NCI-H748 treated with DMSO at 0.1 percent for 48 hours (cell line): ENCODE measurements at places on chromosomes 12 and 14.

DNA sequence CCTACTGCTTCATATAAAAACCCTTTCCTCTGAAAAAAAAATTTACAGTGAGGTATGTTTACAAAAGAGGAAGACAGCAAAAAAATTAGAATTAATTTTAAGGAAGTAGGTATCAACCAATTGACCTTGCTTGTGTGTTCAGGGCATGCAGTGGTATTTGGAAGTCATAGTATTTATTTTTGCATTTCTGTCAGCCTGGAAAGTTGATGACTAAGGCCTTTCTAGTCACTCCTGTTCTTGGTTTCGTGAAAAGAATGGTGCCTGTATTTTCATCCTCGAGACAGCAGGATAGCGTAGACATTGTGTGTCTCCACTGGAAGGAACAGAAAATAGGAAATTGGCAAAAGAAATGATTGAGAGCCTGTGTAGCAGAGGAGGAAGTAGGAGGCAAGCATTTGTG is 24.5 kb downstream of the SLC16A7 start:
- no peak for DNase-seq

DNA sequence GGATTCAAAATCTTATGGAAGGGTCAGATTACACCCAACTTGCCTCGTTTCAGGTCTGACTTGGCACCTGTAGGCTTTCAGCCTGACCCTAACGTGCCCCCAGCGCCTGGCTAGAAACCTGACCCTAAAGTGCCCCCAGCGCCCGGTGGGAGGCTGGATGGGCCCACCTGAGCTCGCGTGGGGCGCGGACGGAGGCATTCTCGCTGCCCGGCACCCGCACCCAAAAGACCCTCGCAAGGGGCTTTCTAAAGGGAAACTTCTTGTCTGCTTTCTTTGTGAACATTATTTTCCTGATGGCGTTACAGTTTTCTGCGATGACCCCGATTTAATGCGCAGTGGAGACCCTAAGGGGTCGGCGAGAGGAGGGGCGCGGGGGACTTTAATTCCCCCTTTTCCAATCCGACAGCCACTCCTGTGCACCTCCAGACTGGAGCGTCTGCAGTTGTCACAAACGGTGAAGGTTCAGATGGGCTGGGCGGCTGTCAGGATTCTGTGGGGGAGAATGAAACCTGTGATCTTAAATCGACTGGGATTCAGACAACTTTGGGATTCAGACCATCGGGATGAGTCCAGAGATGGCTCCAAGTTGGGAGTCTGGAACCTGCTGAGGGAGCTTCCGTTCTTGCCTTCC is 751 bp upstream of the HRK start:
- DNase-seq: no peak

DNA sequence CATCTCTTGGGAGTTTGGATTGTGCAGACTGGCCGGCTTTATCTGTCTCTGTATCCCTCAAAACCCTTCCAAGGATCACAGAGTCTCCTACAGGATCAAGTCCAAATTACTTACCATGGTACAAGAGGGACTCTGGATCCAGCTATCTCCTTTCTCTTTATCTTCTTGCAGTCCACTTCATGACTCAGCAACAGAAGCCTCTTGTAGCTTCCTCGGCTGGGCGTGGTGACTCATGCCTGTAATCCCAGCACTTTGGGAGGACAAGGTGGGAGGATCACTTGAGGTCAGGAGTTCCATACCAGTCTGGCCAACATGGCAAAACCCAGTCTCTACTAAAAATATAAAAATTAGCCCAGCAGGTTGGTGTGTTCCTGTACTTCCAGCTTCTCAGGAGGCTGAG is 189.7 kb downstream of the BCAT1 start:
- DNase-seq: no peak

- no peak for DNase-seq
Measured at GRCh38 chr12:99915251-99916082, 69.3 kb downstream of the ANKS1B start.

GRCh38 chr12:88544991-88545980 is 35.0 kb downstream of the KITLG start:
- DNase-seq: no peak

- DNase-seq: no peak
Measured at GRCh38 chr12:43063650-43064049, 474.1 kb upstream of the PRICKLE1 start.

- no peak for DNase-seq
Measured at GRCh38 chr12:27274706-27275105, 30.6 kb downstream of the STK38L start.

- no peak for DNase-seq
Measured at GRCh38 chr12:32522331-32523221, 123.2 kb downstream of the FGD4 start.

DNA sequence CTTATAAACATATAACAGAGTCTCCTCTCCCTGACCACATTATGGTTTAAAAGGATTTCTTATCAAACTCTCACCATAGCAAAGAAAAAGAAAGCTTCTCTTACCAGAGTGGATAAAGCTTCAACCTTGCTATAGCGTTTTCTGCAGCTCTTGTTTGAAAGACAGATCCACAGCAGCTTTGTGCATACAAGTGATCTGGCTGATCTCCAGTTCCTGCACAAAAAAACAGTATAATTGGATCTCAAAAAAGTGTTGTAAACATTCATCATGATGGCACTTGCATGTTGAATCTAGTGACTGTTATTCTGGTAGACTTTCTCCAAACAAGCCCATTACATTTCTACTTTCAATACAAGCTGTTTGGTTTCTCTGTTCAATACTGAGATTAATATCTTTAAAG is 178.9 kb upstream of the MGAT4C start:
- DNase-seq: peak; percentile 71

DNA sequence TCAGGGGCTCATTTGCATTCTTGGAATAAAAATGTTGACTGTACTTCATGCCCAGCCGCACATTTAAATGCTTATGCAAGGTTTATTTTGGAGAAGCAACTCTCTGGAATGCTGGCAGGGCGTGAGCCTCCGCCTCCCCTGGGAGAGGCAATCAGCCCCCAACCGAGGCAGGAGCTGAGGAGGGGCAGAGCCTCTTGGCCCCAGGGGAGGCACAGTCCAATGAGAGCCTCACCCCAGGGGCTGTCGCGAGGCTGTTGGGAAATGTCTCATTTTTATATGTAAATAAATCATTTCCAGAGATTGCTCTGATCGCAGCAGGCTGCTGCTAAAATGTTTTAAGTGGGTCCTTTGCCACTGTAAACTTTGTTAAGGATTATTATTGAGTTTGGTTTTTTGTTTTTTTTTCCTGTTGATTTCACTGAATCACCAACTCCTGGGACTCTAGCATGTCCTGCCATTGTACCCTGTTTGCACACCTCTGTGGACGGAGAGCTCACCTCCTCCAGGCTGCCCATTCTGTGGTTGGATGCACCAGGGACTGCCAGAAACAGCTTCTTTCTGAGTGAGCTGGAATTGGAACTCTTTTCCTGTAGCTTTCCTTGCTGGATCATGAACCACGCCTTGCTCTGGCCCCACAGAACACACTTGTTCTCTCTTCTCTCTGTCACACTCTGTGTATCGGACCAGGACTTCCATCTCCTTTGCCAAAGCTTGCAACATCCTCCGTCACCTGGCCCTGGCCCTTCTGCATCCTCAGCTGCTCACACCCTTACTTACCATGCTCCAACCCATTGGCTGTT is 46.9 kb upstream of the FAM181A start:
- no peak for DNase-seq

- no peak for DNase-seq
Measured at GRCh38 chr14:99619835-99620834, 16.1 kb upstream of the CCDC85C start.

GRCh38 chr12:84150201-84150600 is 762.4 kb downstream of the SLC6A15 start:
- no peak for DNase-seq

- DNase-seq: no peak
Measured at GRCh38 chr12:11958221-11959091, 112.3 kb upstream of the BCL2L14 start.

GRCh38 chr12:124188561-124189405 is 106.1 kb upstream of the RFLNA start:
- DNase-seq: no peak

- DNase-seq: no peak
Measured at GRCh38 chr14:55580470-55581341, 699 bp downstream of the KTN1 start.

DNA sequence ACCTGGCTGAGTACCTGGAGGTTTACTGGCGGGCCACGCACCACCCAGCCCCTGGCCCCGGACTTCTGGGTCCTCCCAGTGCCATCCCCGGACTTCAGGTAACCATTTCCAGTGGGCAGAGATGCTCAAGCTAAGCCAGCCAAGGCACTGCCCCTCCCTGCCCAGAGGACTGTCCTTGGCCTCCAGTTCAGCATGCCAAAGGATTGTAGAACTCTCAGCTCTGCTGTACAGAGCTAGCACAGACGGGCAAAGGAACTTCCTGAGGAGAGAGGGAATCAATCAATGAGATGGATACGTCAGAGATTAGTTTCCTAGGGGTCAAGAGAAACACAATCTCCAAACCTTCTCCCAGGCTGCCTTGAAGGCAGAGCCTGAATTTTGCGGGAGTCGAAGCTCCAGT is 8.7 kb downstream of the CACNB3 start:
- no peak for DNase-seq

GRCh38 chr12:104704224-104704779 is 247.6 kb downstream of the CHST11 start:
- DNase-seq: no peak

- no peak for DNase-seq
Measured at GRCh38 chr14:28119849-28120248, 646.7 kb upstream of the FOXG1 start.
